Cerebellar nuclear complex (tissue), 1 donor: ENCODE measurements at places on chromosomes 6 and 20.

DNA sequence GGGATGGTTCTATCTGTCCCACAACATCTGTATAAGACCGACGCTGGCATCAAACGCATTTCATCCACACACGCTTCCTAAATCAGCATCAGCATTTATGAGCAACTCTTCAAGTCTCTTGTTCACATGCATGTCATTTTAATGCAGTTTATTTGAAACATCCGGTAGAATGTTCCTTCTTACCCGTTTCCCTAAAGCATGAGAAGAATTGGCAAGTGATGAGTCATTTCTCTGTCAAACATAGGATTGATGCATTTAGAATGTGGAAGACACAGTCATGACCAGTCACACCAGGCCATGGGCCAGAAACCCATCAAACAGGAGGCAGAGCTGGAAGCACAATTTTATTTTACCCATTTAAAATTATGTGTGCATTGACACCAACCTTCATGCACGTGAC is 122.8 kb downstream of the UST start:
- no peak for DNase-seq

GRCh38 chr20:19807946-19808330 is 49.9 kb downstream of the RIN2 start:
- DNase-seq, result no peak

- no peak for DNase-seq
These were observed 399.8 kb downstream of the BTBD9 start for GRCh38 chr6:38239719-38240451.

DNA sequence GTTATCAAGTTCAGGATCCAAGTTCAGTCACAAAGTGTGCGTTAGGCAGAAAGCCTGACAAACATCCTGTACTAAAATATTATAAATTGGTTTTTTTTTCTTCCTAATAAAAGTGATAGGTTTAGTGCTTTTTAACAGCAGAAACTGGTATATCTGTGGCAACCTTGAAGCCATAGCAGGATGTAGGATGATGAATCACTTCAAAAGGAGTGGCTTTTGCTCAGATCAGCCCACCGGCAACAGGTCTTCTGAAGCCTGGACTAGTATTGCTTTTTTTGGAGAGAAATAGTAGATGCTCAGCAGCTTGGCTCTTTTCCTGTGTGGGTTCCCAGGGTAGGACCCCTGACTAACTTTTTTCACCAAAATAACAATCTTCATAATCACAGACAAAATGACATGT is 190.8 kb downstream of the EPM2A start:
- no peak for DNase-seq

DNA sequence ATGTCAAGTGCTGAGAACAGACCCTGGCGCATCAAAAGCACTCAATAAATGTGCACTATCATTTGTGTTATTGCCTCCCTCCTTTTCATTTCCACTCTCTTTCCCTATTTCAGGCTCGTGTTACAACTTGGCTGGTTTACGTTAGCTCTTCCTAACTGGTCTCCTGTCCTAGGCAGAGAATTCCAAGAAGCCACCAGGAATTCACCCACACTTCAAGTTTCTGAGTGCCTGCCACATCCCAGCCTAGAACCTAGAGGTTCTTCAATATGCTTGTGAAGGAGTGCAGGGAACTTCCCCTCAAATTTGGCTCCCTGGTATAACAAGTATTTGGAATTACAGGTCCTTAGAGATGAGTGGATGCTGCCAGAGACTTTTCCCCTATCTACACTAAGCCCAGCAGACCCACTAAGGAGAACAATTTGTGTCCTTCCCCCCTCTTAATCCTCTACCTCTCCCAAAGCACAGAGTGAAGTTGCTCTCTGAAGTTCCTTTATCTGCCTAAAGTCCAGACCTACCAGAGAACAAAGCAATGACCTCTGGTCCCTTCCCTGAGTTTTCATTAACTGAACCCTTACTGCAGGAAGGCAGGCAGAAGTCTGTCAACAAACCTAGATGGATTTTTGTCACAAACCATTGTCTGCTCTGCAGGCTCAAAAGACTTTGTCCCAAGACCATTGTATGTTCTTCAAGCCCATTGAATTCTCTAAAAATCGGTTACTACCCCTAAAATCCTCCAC is 201.6 kb upstream of the JARID2 start:
- DNase-seq, result no peak

- DNase-seq, result no peak
These were observed 5.5 kb downstream of the POU3F2 start for GRCh38 chr6:98839781-98840361.

GRCh38 chr6:1485678-1486077 is 96.3 kb downstream of the FOXF2 start:
- DNase-seq, result no peak

GRCh38 chr6:14824484-14825275 is 421.2 kb upstream of the JARID2 start:
- no peak for DNase-seq

DNA sequence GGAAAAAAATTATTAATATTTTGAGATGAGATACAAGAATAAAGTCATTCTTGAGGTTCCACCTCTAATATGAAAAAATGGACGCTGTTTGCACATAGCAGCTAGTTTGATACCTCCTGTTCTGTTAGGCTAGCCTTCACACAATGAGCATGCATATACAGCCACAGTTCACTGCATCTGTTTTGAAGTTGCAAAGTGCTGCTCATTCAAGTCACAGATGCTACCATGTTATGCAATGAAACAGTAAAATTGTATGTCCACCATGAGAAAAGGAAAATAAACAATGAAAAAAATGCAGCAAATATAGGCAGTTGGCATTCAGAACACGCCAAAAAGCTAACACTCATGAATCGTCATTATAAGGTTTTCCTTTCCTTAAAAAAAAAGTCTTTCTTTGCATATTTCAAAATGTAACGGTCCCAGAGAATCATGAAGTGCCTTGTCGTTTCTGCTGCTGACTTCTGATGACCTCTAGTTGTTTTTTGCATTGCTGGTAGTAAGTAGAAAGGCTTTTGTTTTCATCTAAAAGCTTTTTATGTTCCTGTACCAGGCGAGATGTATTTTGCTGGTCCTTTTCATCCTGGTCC is 70.7 kb downstream of the MAP3K7 start:
- no peak for DNase-seq

GRCh38 chr20:61975407-61976129 is 90.1 kb downstream of the TAF4 start:
- no peak for DNase-seq
